Transverse colon (tissue), 4 donors: ENCODE measurements at places on chromosomes 7 and 10. TPM values are rescaled to one million over a fixed set of nuclear protein-coding genes. Genes with fewer than 3 reads are reported as not detected.

The CBX3 gene
- total RNA-seq = 48.2 TPM

The RNF148 gene
- total RNA-seq = 1.6 TPM

The PGAM2 gene
- total RNA-seq = not detected

The CTAGE8 gene
- total RNA-seq = 6.4 TPM

The TEX36 gene
- total RNA-seq = not detected

The STAG3 gene
- total RNA-seq = 2.2 TPM

The GNB2 gene
- 245 TPM for total RNA-seq

The OR2A42 gene
- not detected for total RNA-seq

The NAT16 gene
- not detected for total RNA-seq

The AKR1C4 gene
- not detected for total RNA-seq

The DRGX gene
- not detected for total RNA-seq

The THSD7A gene
- total RNA-seq = 1.9 TPM

The PLXDC2 gene
- 26.8 TPM for total RNA-seq

The GATA3 gene
- total RNA-seq = not detected

DNA sequence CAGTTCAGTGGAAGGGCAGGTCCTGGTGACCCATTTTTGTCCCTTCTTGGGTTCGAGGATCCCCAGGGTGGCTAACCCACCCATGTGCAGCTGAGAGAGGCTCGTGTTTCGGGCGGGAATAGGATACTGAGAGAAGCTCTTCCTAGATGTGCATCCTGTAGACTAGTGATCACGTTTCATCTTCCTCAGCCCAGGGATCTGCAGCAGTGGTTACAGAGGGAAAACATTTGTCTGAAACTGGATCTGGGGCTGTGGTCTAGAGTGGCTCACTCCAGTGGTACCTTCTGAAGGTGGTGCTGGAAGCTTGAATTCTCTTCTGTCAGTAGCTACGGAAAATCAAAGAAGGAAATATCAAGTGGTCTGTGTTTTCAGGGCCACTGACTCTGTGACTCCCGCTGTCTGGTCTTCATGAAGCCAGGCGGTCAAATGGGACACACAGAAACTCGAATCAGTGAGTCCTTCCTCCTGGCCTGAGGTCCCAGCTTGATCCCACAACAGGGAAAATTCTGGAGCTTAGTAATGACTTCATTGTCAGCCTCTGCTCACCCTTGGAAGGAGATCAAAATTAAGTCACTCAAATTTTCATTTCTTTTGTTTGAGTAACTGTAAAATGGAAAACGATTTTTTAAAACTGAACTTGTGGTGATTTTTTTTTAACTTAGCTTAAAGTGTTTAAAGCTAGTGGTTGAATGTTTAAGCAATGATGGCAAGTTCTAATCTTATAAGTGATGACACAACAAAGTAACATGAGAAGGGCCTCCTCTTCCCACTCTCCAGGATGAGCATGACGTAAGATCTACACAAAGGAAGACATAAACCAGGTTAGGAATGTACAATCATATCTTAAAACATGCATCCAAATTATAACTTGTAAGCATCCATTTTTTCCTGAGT lies 469.3 kb upstream of the KLF6 start:
- DNase-seq = no peak

DNA sequence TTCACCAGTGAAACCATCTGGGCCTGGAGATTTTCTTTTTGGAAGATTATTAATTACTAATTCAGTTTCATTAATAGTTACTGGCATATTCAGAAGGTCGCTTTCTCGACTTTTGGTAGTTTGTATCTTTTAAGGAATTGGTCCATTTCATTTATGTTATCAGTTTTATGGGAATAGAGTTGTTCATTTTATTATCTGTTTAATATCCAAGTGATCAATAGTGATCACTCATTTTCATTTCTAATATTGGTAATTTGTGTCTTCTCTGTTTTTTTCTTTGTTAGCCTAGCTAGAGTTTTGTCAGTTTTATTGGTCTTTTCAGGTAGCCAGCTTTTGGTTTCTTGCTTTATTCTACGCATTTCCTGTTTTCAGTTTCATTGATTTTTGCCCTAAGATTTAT lies 31.0 kb downstream of the MKLN1 start:
- DNase-seq = no peak

GRCh38 chr7:50312250-50313162 lies 8.0 kb downstream of the IKZF1 start:
- no peak for DNase-seq

DNA sequence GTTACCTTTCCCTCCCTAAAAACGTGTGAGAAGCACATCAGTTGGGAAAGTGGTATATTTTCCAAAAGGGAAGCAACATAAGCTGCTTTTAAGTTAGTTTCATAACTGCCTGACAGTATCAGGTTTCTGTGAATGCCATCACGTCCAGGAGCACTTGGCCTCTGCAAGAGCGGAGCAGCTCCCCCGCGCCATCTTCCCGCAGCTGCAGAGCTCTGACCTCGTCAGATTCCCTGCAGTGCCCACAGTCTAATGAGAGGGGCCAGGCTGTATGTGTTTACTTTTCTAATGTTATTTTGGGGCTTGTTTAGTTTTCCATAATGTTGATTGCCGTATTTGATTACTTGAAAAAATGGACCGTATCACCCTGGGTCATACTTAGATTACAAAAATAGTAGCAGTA lies 74.2 kb downstream of the MGMT start:
- DNase-seq = no peak

DNA sequence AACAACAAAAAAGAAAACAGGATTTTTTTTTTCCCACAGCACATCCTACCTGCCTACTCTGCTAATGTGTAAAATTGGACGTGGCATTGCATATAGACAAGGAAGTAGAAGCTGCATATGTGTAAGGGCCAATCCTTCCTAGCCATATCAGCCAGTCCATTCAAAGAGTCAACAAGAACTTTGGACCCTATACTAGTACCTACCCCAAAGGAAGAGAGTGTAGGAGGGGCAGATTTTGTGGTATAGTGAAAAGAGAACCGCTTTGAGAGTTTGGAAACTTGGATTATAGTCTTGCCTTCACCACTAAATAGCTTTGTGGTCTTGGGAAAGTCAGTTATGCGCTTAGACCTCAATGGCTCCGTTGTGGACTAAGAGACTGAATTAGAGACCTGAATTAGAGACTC lies 12.1 kb upstream of the MCU start:
- no peak for DNase-seq

- DNase-seq = no peak
Observed at GRCh38 chr7:118325450-118325808, 100.9 kb downstream of the ANKRD7 start.

- no peak for DNase-seq
Observed at GRCh38 chr10:68957654-68958053, 1.7 kb downstream of the DDX21 start.

GRCh38 chr10:36493516-36493880 lies 631.9 kb upstream of the ANKRD30A start:
- no peak for DNase-seq

- no peak for DNase-seq
Observed at GRCh38 chr7:122260336-122260735, 44.2 kb downstream of the FEZF1 start.

DNA sequence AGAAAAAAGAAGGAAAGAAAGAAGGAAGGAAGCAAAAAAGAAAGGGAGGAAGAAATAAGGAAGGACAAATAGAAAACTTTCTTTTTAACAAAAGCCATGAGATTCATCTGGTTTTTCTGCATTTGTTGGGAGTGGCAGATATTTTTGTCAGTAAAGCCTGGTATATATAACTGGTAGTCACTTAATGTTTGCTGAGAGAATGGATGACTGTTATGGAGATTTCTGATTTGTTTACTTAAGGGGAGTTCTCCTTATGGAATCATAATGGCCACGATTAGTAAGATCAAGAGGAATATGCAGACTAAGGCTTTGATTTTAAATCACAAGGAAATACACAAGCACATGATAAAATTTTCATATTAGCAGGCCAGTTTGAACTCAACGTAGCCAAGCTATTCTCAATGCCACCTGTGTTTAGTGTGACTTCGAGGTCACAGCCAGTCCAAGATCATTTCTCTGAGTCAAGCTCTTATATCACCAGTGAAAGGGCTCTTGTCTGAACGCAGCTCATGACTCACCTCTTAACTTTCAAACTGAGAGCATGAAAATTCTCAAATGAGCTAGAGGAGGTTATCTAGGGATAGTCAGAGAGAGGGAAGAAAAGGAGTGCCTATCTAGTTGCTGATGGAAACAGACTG lies 445.1 kb upstream of the ZMIZ1 start:
- DNase-seq = peak; percentile 21

DNA sequence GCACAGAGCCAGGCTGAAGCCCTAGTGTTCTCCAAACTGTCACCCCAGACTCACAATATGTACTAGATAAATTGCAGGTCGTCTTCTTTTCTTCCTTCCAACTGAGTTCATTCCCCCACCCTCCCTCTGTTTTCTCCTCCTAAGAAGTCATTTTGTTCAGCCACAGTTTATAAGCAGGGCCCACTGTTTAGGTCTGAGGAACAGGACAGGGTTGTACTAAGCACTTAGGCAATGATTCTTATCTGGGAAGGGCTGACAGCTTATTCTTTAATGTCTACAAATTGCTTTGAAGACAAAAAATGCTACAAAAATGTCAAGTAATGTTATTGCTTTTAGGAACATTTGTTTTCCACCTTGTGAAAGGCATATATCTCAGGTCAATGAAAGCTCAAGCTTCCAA lies 59.1 kb downstream of the CDC123 start:
- no peak for DNase-seq

DNA sequence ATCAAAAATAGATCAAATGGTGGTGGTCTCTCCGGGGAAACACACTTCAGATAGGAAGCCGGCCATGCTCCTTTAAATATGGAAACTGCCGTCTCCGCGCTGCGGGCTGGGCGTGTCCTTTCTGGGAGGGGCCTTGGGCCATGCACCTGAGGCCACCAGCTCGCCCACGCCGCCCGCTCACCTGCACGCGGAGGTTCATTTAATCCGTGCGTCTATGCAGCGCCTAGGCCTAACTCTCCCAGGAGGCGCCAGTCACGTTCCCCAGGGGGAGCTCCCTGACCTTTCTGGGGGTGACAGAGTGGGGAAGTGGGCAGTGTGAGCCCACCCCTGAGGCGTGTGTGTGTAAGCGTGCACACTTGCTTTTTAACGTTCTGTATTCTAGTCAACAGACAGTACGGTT lies 64.0 kb downstream of the C10orf143 start:
- no peak for DNase-seq

GRCh38 chr10:124416733-124417132 lies 2.0 kb downstream of the OAT start:
- DNase-seq = no peak

- DNase-seq = no peak
Observed at GRCh38 chr7:90666186-90666585, 70.1 kb downstream of the CDK14 start.

DNA sequence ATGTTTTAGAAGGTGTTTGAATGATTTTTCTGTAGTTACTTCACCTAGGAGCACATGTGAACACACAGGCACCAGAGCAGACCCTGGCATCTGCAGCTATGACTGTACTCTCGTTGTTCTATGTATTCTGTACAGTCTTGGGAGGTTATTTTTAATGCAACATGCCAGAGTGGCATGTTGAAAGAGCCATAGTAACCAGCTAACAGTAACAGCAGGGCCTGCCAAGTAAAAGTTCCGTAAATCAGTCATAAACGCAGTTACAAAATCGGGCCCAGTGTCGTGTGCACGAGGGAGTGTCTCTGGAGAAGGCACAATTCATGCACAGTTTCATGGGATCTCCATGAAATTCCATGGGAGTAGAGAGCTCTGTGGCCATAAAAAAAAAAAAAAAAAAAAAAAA lies 108.3 kb upstream of the CDK6 start:
- DNase-seq = peak; percentile 56

DNA sequence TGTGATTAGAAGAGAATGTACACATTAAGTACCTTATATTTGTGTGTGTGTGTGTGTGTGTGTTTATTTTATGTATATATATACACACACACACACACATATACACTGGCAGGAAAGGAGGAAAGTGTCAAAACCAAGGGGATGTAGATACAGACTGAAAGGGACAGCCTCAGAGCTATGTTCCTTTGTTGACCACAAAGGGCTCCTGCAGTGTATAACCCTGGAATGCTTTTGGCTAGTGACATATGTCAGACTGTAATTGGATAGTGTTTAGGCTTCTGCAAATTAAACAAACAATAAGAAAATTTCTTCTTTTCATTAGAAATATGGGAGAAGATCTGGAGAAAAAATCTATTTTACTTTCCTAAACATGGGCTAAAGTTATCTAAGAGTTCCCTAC lies 15.9 kb downstream of the GBF1 start:
- DNase-seq = no peak

DNA sequence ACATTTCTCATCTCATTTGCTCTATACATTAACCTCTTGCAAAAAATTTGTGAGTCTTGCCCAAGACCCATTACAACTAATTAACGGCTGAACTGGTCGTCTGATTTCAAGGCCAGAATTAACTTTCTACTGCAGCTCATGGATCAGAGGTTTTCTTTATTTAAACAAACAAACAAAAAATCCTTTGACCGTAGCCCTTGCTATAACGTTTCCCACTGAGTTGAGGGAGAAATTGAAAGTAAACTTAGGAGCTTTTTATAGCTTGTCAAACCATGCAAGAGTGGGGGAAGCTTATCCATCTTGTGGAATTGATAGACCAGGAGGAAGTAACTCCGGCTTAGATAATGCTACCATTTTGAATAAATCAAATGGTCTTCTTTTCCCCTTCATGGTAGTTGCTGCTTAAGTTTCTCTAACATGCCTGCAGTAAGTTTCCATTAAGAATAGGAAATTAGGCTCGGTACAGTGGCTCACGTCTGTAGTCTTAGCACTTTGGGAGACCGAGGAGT lies 3.3 kb downstream of the SRGN start:
- DNase-seq = no peak

DNA sequence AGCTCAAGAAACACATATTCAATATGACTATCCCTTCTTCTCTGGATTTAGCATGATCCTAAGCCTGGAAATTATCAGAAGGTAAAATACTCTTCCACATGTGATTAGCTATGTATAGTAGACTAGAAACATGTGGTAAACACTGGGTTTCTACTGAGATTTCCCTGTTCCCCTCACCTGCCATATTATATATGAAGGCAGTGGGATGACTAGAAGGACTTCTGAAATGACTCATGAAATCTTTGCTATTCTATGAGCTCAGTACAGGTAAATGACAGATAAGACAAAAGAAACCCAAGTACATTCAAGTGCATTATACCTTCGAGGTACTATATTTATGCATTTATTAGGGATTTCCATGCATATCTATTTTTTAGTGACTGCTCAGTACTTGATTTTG lies 152.9 kb downstream of the DNAJB9 start:
- DNase-seq = no peak

DNA sequence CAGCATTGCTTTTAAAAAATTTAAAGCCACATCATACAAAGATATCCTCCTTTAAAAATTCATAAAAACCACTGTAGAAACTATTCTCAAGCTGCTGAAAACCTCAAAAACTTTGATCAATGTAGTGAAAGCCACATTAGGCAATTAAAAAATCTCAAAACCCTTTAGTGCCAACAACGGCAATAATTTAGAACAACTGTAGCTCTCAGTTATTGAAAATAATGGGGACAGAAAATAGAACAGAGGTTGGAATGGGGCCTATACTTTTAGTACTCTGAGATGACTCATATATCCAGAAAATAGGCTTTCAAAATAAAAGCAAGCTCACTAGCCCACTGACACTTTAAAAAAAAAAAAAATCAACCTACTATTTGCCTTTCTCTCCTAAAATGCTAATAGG lies 87.5 kb downstream of the GSAP start:
- DNase-seq = no peak

GRCh38 chr10:53477313-53477675 lies 704.7 kb upstream of the MBL2 start:
- DNase-seq = no peak

GRCh38 chr7:44470135-44470479 lies 20.4 kb downstream of the NUDCD3 start:
- no peak for DNase-seq

GRCh38 chr10:35091994-35092790 lies 2.1 kb upstream of the CUL2 start:
- DNase-seq = no peak

GRCh38 chr10:77497748-77498147 lies 139.9 kb downstream of the KCNMA1 start:
- no peak for DNase-seq
